ENCODE measurements at places on chromosomes 3 and 15.

DNA sequence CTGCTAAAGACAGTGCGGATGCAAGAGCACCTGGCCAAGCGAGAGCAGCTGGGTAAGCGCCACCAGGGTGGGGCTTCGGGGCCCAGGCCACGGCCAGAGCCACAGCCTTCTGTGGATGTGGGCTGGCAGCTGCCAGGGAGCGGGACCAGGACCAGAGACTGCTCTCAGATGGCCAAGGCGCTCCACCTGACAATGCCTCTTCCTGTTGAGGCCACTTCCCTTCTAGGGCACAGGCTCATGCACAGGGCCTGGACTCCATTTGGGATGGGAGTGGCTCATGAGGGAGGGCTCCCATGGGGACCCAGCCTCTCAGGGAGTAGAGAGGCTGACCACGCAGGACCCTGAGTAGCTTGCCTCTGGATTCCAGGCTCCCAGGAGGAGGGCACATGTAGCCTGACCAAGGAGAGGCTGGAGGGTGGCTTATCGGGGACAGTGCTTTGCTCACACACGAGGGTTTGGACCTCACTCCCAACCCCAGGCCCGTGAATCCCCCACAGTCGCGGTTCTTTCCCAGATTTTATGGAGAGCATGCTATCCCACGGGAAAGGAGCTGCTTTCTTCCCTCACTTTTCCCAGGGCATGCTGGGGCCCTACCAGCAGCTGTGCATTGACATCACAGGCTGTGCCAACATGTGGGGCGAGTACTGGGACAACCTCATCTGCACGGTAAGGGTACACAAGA lies 25.1 kb downstream of the ACAA1 start:
- no peak for DNase-seq

DNA sequence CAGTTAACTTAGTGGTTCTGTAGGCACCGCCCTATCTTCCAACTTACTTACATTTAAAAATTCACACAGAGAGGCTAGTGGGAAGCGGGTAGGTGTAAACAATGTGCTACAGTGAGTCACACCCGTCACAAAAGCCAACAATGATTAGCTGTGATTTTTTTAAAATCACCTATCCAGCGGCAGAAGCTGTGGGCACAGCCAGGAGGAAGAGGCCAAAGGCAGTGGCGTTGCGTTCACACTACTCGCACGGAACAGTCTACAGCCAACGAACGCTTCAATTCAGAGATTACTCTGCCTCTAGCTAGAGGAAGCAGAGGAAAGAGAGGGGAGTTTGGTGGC lies 2.5 kb upstream of the NLGN1 start:
- no peak for DNase-seq

GRCh38 chr3:183619624-183620251 lies 15.7 kb upstream of the KLHL24 start:
- DNase-seq = no peak

GRCh38 chr15:99104788-99105513 lies at the start of gene SYNM:
Gene SYNM (plus strand): TSS chr15:99105080. CDS start chr15:99105200, 120 bp downstream.
- no peak for DNase-seq

- no peak for DNase-seq
These were observed 552.9 kb upstream of the KCNMB2 start for GRCh38 chr3:177983320-177983719.

DNA sequence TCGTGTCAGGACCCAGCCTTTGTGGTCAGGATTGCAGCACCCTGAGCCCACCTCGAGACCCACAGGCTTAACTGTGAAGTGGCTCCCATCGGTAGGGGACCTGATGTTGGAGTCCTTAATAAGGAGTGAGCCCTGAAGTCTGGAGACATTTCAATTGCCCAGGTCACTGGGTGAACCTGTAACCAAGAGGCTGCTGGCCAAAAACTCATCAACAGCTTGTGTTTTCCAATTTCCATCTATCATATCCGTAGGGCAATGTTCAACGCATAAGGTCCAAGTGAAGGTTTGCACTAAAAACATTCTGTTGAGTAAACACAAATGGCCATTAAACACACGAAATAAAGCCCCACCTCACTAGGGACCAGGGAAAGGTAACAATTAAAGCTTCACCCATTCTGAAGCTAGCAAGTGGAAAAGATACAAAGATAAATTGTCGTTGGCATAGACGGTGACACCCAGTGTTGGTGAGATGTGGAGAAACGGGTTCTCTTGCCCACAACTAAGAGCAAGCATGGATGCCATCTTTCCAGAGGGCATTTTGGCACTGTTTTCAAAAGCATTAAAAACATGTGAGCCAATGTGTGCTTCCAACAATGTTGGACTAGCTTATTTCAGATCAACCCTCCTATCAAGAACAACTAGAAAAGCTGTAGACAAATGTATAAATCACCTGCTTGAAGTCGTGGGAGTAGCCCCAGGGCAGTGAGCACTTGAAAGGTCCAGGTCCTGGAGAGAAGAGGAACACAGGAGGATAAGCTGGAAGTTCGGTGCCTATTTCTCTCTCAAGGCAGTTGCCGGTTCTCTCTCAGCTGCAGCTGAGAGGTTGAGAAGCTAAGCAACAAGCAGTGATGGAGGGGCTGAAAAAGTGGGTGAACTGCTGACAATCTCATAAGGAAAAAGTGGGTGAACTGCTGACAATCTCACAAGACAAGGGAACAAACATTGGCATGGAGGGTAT lies 56.3 kb upstream of the PCSK6 start:
- DNase-seq = no peak

DNA sequence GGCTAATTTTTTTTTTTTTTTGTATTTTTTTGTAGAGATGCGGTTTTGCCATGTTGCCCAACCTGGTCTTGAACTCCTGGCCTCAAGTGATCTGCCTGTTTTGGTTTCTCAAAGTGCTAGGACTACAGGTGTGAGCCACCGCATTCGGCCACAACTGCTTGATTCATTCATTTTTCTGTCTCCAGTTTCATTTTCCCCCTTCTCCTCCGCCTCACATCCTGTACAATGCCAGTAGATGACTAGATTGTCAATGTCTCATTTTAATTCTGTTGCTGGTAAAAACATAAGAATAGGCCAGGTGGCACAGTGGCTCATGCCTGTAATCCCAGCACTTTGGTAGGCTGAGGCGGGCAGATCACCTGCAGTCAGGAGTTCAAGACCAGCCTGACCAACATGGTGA lies 12.0 kb upstream of the ZNF592 start:
- no peak for DNase-seq

DNA sequence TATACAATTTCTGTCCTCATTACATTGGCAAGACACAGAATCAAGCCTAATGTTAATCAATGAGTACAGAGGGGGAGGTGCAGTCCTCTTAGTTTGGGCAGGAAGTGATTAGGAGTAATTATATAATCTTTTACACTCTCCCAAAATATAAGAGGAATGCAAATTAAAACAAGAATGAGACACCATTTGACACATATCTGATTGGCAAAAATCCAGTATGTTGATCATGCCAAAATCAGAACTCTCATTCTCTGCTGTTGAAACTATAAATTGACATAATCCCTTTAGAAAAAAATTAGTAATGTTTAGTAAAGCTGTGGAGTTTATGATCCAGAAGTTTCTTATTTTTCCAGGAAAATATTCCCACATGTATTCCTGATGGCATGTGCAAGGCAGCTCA lies 373.4 kb downstream of the EPHA6 start:
- DNase-seq = no peak

DNA sequence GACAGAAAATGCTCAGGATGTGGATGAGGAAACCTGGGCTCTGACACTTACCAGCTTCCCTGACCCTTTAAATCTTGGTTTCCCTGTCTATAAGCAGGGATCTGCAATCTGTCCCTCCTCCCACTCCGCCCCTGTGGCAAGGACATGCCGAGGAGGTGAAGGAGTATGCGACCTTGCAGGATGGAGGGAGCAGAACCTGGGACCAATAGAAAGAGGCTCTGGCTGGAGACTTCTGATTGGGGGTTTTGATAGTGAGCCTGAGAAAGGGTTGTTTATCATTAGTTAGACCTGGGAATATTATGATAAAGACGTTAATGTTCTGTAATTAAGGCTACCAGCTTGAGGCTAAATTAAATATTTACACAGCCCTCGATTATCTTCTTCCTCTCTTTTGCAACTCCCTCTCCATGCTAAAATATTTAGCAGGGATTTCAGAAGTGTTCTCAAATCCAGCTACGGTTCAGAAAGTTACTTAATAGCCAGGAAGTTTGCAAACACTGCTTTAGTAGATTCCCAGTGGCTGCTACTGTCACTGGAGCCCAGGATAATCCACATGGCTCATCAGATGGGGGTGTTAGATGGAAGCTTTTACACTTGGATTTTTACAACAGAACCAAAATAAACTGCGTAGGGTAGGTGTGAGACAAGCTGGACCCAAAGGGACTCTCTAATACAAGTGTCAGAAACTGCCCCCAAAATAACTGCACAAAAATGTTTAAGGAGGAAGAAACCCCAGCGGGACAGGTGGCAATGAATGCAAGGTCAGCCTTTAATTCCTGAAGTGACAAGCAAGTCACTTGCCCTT lies 9.2 kb upstream of the PAQR5 start:
- DNase-seq = no peak

- no peak for DNase-seq
These were observed 93.8 kb downstream of the NSUN3 start for GRCh38 chr3:94156626-94157025.

DNA sequence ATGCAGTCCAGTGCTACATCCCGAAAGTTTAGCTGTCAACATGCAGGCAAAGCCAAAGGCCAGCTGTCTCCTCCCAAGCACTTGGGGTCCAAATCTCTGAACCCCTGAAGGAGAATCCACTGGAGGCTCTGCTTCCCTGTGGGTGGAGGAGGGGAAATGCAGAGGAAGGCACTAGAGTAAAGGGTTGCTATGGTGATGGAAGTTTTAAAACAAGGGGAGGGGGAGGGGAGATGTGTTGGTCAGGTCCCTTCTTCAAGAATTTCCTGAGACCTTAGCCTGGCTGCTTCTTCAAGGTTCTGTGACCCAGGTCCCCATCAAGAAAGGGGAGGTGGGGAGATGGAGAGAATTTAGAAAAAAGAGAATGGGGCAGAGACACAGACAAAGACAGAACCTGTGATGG lies 2.3 kb downstream of the CAMKV start:
- no peak for DNase-seq

DNA sequence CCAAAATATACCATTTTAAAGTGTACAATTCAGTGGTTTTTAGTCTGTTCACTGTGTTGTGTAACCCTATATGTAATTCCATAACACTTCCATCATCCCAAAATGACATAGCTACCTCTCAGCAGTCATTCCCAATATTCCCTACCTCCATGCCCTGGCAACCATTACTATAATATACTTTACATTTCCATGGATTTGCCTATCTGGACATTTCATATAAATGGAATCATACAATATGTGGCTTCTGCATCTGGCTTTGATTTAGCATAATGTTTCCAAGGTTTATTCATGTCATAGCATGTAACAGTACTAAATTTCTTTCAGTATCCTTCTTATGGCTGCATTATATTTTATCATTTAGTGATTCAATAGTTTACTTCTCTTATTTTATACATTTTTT lies 25.3 kb downstream of the FAM98B start:
- DNase-seq = no peak

- DNase-seq = no peak
These were observed 87.0 kb upstream of the ZNF280D start for GRCh38 chr15:56820333-56820732.

DNA sequence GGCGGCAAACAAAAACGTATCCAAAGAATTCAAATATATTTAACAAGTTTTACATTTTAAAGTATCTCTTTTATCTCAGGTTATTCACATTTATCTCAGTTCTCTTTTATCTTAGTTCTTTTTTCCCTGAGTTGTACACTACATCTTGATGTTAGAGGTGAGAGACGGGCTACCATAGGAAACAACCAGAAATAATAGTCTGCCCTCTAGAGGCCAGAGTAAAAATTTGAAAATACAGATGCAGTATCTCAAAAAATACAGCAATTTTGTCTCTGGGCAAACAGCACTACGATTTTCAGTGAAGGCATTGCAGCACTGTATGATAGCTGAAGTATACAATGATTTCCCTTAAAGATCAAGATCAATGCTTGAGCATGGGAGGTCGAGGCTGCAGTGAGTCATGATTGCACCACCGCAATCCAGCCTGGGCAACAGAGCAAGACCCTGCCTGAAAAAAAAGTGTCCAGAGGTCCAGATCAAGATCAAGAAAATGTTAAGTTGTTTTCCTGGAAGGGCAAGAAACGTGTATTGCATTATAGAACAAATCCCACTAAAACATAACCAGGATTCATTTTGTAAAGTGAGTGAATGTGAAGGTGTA lies 82.6 kb upstream of the ATP11B start:
- no peak for DNase-seq
